ENCODE measurements at places on chromosomes 2 and 18. TPM values are rescaled to one million over a fixed set of nuclear protein-coding genes. Genes with fewer than 3 reads are reported as not detected.

- no peak for DNase-seq
Measured at GRCh38 chr2:47088371-47089082, 66.6 kb downstream of the STPG4 start.

DNA sequence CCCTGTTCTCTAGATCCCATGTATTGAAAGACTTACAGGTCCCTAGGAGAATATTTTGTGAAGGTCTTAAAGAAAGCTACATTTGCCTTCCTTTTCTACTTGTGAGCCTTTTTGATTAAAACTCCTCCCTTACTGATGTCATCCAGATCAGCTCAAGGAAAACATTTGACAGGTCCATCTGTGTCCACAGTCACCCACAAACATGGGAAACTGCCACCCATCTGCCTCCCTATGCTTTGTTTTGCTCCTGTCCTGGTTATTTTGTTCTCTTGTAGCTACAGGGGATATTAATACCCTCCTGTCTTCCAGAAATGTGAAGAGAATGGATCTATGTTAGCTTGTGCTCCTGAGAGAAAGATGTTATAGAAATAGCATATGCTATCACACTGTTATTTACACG, 203.6 kb upstream of the GALNT5 start:
- DNase-seq = no peak

- no peak for DNase-seq
Measured at GRCh38 chr18:57767259-57768050, 35.7 kb downstream of the ATP8B1 start.

DNA sequence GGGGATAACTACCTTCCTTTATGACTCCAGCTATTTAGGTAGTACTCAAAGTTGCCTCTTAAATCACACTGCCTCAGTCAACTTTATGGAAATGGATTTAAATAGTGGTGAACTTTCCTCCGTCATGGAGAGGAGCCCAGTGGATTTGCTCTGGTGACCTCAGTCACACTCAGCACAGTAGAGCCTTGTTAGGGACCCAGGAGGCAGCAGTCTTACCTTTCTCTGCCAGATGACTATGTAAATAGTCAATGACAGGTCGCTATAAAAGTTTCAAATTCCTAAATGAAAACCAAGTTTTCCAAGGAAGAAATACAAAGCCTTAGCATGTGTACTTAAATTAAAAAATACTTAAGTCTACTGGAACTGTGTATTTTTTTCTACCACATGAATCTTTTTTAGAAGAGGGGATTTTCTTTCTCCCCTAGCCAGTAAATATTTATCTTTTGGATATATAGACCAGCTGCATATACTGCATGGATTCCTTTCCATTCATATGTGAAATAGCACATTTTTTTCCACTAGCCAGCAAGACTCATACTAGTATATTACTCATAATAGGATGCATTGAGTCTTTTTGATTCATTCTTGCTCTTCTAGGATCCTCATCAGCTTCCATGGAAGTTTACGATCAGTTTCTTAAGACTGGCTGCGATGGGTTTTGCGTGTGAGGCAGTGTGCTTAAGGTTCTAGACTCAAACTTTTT, 147.1 kb downstream of the FMNL2 start:
- no peak for DNase-seq

DNA sequence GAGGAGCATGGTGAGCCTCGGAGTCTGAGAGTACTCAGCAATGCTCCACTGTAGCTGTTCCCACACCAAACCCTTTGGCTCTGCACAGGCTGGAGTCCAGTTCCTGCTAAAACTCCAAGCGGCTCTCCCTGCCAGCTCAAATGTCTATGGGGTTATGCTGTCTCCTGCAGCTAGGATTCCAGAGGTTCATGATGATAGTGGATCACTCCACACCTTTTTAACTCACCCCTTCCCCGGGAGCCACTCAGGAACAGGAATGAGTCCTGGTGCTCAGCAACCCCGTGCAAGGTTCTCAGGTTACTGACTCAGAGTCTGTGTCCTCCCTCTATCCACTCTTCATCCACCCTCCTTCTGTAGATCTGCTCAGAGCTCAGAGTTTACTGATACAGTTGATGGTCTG, 410.0 kb downstream of the CDH19 start:
- DNase-seq = no peak

GRCh38 chr2:201127570-201127969, 11.6 kb downstream of the CFLAR start:
- no peak for DNase-seq

DNA sequence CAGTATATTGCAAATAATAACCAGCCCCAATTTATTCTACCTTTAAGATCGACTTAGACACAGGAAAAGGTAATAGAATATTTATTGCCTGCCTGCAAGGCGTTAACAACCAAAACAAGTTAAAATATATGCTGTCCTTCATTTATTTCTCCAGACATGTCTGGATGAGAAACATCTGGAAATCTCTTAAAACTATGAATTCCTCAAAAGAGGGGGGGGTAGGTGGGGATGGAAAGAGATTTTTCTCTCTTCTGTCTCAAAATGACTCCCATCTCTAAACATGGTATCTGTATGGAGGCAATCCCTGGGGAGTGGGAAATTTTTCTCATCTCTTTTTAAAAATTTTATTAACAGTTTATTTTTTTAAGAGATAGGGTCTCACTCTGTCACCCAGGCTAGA, 113.0 kb downstream of the CDH2 start:
- no peak for DNase-seq

DNA sequence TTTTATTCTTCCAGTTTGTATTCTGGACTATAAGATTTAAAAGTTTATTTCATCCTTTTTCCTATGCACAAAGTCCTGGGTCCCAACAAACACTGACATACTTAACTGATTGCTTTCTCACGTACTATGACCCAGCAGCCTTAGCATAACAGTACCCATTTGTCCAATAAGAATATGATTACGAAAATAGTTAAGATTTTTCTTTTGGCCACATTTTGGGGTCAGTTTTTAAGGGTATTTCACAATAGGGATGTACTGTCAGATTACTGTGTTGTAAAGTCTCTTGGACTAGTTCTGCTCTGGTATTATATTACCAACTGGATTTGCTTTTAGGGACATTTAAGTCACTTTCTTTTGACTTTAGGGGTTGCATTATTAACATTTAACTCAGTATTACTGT, 46.1 kb downstream of the TTC39C start:
- DNase-seq = no peak

DNA sequence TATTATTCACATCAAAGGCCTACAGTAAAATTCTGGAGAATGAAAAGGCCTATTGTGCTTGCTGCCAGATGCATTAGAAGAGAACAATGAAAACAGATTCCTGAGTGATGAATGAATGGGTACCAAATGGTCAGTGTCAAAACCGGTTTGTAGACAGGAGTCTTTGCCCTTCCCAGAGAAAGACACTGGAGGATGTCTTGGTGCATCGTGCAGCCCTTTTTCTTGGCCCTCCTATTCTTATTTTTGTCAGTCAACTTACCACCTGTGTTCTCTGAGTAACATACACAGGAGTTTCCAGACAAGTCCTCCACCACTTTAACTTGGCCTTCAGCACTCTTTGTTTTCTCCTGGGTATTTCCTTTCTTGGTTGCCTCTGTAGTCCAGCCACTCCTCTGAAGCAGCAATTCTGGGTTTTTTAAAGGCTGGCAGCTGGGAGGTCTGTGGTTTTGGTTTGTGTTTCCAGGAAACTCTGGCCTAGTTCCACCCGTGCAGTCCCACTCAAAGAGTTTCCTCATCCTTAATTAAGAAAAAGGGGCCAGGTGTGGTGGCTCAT, 29.4 kb downstream of the PSTPIP2 start:
- no peak for DNase-seq

GRCh38 chr2:25674077-25674362, 643 bp upstream of the DTNB start:
- no peak for DNase-seq

- DNase-seq = no peak
Measured at GRCh38 chr2:138622613-138623012, 121.0 kb downstream of the SPOPL start.

DNA sequence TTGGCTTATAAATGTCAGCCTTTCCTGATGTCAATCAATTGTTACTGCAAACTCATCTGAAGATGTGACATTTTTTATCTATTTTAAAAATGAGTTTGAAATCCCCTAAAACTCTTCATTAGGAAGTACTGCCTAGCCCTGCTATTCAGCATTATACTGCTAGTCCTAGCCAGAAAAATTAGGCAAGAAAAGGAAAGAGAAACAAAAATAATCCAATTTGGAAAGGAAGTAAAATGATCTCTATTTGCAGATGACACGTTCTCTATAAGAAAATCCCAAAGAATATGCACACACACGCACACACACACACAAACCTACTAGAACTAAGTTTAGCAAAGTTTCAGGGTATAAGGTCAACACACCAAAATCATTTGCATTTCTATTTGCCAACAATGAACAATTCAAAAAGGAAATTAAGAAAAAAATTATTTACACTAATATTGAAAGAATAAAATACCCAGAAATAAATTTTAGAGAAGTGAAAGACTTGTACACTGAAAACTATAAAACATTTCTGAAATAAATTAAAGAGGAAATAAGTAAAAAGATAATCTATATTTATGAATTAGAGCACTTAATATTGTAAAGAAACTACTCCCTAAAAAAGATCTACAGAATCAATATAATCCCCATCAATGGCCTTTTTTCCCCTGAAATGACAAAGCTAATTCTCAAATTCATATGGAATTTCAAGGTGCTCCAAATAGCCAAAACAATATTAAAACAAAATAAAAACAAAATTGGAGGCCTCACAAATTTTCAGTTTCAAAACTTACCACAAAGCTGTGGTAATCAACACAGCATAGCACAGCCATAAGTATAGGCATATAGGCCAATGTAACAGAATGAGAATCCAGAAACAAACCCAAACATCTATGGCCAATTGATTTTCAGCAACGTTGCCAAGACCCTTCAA, 433.7 kb upstream of the TRIB2 start:
- no peak for DNase-seq

DNA sequence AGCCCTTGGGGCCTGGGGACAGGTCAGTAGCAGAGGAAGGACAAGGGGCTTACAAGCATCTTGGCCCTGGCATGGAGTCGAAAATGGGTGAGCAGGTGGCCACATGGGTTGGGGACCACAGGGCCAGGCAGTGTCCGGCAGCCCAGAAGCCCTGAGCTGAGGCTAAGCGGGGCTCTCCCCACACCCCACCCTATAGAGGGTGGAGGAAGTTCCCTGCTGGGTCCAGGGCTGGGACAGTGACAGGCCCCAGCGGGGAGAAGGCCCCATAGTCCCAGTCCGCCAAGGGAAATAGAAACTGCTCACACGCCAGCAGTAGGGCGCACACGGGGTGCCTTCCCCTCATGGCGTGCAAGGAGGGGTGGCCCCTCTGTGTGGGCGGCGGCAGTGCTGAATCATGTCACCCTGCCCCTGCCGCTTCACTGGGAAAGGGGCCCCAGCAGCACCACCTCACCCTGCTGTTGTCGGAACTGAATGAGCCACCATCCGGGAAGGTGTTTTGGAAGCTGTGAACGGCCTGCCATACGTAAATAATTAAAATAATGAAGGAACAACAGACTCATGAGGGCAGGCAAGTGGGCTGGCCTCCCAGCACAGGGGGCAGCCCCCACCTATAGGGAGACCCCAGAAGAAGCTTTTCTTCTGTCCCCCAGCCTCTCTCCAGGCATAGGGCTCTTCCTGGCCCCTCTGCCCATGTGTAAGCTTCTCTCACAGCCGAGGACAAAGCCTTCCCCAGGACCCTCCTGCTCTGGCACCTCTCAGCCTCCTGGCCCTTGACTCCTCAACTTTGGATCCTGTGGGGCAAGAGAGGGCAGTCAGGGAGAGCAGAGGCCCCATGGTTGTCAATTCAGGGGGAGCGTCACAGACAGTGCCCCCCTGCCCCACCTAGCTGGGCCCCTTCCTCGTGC, 12.7 kb upstream of the DUSP2 start:
- DNase-seq = no peak

ALPI gene
- not detected for polyA plus RNA-seq

B3GNT7 gene
- 4.0 TPM for polyA plus RNA-seq

RAPGEF4 gene
- polyA plus RNA-seq = 9.7 TPM

DSG1 gene
- polyA plus RNA-seq = 0.08 TPM

DTNB gene
- 20.6 TPM for polyA plus RNA-seq

CREG2 gene
- polyA plus RNA-seq = 0.93 TPM

CAVIN2 gene
- polyA plus RNA-seq = 24.9 TPM

CYRIA gene
- polyA plus RNA-seq = 3.4 TPM

IL18R1 gene
- polyA plus RNA-seq = 0.49 TPM

PDE1A gene
- 16.0 TPM for polyA plus RNA-seq

UPP2 gene
- polyA plus RNA-seq = 2.9 TPM

EGR4 gene
- polyA plus RNA-seq = not detected

ARHGAP28 gene
- 80.9 TPM for polyA plus RNA-seq

PROKR1 gene
- polyA plus RNA-seq = 1.1 TPM

Data from left renal pelvis (tissue), 4 donors.